ENCODE measurements at places on chromosomes 3 and 15.

GRCh38 chr15:92161039-92161670 is 232.5 kb upstream of the ST8SIA2 start:
- DNase-seq: no peak

DNA sequence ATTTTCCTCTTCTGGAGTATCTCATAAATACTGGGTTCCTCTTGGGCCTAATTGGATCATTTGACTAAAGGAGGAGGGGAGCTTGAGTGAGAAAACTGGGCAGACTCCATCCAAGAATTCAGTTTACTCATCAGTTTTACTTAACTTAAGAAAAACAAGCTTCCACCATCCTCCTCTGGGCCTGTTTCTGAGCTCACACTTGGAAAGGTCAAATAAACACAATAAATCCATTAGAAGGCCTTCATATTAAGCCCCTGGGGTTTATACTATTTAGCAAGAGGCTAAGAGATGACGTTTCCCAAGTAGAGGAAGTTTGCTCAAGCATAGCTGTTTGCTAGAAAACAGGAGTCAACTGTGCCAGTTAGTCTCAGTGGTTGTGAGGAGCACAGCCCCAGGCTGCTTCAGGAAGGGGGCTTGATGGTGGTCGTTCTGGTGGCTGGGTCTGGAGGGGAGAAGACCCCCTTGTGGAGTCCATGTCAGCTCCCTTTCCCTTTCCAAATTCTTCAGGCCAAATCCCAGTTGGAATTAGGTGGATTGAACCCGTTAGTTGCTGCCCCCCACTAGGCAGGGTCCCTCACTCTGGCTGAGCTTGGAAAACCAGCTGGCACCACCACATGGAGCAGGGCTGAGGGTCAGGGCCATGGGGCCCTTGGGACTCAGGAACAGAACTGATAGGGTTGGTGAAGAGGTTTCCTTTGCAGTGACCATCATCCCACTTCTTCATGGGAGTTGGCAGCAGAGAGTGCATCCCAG is 64.8 kb downstream of the SPSB4 start:
- no peak for DNase-seq

DNA sequence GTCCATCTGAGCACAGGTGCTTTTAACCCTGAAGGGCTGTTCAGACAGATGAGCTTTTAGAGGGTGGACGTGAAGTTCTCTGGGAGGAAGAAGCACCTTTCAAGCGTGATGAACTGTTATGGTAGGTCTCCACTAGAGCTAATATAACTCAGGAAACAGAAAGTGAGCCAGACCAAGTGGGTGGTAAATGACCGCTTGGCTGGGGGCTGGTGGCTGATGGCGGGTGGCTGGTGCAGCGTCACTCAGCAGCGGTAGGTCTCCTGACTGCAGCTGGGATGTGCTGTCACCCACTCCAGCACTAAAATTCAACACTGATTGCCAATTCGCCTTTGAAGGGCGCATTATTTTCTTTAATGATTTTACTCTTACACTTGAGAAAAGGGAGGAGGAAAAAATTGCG is 31.2 kb upstream of the LACTB start:
- no peak for DNase-seq

- DNase-seq: no peak
Observed at GRCh38 chr15:69535101-69535638, 82.6 kb downstream of the RPLP1 start.

DNA sequence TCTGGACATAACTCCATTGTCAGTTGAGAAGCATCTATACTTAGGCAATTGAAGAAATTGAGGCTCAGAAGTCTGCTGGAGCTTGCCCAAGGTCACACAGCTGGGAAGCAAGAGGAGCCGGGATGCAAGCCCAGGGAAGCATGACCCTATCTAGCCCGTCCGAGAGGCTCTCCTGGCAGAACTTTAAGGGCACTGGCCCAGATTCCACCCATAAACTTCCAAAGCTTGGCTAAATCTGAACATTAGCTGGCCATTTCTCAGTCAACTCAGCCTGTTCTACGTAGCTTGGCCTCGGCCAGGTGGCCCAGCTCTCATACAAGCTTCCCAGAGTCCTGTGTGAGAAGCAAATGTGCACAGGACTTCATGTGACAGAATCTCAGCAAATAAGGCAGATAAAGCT is 75.8 kb downstream of the LRIG1 start:
- no peak for DNase-seq

GRCh38 chr3:154223519-154223918 is 100.8 kb downstream of the DHX36 start:
- no peak for DNase-seq

- no peak for DNase-seq
Observed at GRCh38 chr15:40332113-40332781, 8.5 kb downstream of the CCDC9B start.

- DNase-seq: no peak
Observed at GRCh38 chr3:108610651-108611050, 21.1 kb downstream of the DZIP3 start.

DNA sequence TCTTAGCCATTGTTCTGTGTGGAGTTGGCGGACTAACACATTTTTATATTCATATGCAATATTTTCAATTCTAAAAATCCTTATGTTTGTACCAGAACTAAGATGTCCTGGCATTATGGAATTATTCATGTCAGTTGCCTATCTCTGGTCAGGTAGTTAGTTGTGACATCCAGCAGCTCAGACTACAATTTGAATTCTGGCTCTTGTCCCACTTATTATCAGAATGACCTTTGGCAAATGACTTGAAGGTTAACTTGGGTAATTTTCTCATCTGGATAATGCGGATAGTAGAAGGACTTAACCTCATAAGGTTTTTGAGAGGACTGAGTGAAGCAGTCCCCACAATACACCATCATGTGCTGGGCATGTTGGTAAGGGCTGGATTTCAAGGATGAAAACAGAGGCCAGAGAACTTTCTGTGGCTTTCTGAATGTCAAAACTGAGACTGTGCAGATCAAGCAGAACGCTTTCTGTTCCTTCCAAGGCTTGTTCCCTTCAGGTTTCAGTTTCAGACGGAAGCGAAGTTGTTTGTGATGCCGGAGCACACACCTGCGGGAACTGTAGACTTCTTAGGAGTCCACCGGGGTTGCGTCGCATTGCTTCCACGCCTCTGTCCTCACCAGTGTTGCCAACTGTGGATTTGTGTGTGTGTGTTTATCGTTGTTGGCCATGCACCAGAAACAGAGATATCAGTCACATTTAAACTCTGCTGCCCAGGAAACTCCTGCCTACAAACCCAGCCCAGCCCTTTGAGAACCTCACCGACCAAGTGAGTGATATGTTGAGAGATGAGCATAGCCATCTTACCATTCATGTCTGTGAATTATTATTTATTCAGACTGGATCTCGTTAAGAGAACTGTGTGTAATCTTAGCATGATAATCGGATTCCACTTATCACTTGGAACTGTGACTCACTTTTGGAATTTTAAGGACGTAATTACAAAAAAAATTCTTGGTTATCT is 76.0 kb downstream of the PTPRG start:
- peak; percentile 98 for DNase-seq

GRCh38 chr3:62329971-62330370 is 43.4 kb downstream of the FEZF2 start:
- DNase-seq: no peak

- no peak for DNase-seq
Observed at GRCh38 chr3:188242436-188243123, 88.6 kb downstream of the LPP start.

DNA sequence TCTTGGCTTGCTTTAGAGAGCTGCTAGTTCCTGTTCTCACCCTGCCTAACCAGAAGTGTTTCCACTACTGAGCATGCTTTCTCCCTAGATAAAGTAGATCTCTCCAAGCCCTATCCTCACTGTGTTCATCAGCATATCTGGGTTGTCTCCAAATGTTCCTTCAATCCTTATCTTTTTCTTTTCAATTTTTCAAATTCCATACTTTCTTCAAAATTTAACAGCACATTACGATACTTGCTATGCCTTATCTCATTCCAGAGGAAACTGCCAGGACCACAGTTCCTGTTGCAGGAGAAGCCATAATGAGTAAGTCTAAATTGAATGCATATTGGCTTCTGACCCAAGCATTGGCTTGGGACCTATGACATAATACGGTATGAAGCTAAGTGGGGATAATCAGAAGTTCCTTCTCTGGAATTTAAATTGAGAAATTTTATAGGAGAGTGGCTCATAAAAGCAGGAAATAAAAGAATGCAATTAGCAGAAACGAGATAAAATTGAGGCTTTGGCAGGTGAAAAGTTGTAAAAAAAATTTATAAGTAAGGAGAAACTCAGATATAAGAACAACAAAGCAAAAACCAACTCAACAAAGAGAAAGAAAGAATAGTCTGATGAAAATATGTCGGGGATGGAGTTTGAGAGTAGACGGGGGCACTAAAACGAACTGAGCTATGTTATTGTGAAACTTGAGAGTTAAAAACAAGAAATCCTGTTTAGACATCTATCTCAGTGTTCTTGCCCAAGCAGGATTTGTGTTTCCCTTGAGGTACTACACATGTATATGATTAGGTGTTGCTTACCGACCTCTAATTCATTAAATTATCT is 631.7 kb upstream of the CCDC54 start:
- DNase-seq: no peak

DNA sequence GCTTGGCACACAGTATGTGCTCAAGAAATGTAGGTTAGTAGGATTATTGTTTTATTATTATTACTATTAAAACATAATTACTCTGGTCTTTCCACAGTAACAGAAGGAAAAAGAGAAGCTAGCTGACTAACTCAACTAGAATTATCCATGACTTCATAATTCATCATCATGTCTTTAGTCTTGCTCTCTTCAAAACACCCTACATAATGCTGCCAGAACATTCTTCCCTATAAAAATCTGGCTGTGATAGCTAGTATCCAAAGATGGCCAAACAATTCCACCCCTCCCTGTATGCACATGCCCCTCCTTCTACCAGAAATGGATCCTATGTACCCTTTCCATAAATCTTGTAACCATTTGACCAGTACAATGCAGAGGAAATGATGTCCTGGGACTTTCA is 48.8 kb upstream of the SRGAP3 start:
- DNase-seq: no peak

GRCh38 chr3:133532951-133533350 is 40.5 kb upstream of the CDV3 start:
- DNase-seq: no peak

DNA sequence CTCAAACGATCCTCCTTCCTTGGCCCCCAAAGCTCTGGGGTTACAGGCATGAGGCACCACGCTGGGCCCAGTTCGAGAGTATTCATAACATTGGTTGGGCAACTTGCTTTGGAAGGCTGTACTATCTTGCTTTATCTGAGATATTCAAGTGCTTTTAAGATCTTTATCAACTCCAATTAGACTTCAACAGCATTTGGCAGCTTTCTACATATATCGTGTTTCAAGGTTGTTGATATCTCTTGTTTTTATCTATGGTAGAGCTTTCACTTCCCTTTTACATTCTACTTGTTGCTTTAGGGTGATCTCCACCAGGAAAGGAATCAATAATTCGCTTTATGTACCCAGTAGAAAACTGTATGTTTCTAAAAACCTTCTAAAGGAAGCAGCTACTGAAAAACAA is 395.3 kb downstream of the IL5RA start:
- DNase-seq: peak; percentile 37

DNA sequence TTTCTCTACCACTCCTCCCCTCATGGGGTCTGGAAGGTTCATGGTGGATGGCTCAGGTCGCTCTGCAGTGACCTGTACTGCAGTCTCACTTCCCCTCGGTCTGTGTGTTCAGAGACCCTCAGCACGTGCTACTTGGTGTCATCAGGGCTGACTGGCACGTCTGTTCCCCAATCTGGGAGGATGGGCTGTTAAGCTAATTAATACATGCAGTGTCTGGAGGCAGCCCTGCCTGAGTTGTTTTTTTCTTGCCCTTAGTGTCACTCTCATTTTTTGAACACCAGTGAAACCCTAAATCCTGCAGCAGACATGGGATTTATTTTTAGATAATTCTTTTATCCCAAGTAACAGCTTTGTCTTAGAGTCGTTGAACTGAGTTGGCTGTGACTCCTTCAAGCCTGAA is 64.6 kb downstream of the ARNT2 start:
- no peak for DNase-seq

- no peak for DNase-seq
Observed at GRCh38 chr15:44024155-44024554, 170.9 kb downstream of the FRMD5 start.

- peak; percentile 26 for DNase-seq
Observed at GRCh38 chr3:27880969-27881892, 159.1 kb upstream of the EOMES start.

DNA sequence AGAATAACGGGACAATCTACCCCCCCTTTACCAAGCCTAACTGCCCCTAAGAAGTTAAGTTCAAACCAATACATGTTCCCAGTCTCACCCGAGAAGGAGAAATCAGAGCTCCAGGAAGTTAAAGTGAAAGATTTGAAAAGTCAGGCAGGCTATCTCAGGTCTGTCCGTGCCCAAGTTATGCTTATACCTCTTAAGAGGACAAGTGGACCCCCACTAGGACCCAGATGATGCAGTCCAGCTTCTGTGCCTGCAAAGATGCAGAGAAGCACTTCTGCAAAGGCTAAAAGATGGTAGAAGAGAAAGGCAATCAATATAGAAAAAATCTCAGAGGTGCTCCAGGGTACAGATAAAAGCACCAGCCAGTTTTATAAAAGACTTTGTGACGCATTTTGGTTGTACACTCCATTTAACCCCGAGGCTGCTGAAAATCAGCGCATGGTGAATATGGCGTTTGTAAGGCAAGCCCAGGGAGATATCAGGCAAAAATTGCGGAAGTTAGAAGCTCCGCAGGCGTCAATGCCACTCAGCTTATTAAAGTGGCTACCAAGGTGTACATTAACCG is 9.8 kb upstream of the SLC9C1 start:
- DNase-seq: peak; percentile 40

- DNase-seq: no peak
Observed at GRCh38 chr3:17850448-17850847, 108.0 kb upstream of the TBC1D5 start.

GRCh38 chr3:187183903-187184302 is 13.4 kb upstream of the RTP1 start:
- DNase-seq: no peak

GRCh38 chr3:179179979-179180759 is 32.0 kb downstream of the PIK3CA start:
- no peak for DNase-seq

DNA sequence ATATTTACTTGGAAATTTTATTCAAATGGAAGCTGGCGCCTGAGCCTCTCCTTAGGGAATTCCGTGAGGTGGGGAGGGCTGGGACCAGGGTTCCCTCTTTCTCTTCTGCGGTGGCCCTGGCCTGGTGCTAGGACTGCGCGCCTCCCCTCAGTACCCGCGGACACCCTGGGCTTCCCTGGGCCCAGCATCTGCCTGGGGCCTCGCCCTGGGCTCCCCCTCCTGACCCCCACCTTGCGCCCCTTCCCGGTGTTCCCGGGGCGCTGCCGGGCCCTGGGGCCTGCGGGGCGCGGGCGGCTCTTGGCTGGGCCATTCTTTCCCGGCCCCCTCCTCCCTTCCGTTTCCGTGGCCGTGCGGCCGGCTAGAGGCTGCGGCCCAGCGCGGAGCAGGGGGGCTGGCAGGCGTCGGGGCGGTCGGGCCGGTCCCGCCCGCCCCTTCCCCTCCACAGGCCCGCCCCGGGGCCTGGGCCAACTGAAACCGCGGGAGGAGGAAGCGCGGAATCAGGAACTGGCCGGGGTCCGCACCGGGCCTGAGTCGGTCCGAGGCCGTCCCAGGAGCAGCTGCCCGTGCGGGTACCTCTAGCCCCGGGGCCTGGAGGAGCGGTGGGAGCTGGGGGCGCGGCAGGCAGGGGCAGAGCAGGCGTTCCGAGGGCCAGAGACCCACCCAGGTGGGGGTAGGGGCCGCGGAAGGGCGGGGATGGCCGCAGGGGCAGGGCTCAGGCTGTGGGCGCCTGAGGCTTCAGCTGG is at the start of gene FES:
Gene FES, plus strand, starts transcription at position 529 of the 743 bp plus-strand sequence. CDS start 542 bp downstream, outside the sequence.
- no peak for DNase-seq

GRCh38 chr3:71063773-71064290 is 519.7 kb downstream of the FOXP1 start:
- peak; percentile 65 for DNase-seq

Data from MM.1S (cell line).